ENCODE measurements at places on chromosomes 1 and 21.

DNA sequence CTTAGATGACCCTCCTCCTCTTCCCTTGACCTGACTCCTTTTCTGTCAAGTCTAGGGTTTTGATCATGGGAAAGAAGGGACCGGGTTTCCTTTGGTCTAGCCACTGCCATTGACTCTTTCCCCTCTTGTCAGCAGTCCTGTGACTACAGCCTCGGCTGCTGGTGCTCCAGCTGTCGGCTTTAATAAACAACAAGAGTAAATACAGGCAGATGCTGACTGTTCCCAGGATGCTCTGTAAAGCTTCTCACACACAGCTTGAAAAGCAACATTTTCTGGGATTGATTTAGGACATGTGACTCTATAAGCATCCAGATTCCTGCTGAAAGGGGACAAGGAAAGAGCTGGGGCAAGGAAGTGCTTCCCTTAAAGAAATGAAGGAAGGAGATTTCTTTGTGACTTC is 53.5 kb upstream of the CTTNBP2NL start:
- DNase-seq, result no peak

DNA sequence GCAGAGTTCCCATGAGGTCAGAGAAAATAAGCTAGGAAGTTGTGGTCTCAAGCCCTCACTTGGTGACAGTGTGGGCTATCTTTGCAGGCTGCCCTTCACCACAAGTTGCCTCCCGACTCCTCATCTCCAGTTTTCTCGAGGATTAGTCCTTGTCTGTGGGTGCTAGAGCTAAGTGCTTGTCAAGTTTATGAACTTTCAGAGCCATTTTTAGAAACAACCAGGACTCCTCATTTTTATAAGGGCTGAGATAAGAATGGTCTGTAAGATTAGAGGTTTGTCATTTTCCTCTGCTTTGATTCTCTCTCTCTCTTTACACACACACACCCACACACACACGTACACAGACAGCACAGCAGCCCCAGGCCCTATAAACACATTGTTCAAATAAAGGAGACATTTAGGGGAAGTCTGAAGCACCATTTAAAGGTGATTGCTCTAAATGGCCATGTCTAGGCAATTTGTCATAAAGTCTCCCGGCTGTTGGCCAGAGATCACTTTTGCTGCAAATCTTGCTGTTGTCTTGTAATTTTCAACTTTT is 127.2 kb downstream of the LACTBL1 start:
- no peak for DNase-seq

GRCh38 chr21:45060675-45061311 is 13.6 kb upstream of the ADARB1 start:
- no peak for DNase-seq

GRCh38 chr21:46156678-46157077 is 1.3 kb upstream of the FTCD start:
- DNase-seq, result no peak

- DNase-seq, result no peak
These were observed 58.9 kb downstream of the WLS start for GRCh38 chr1:68173283-68173935.

DNA sequence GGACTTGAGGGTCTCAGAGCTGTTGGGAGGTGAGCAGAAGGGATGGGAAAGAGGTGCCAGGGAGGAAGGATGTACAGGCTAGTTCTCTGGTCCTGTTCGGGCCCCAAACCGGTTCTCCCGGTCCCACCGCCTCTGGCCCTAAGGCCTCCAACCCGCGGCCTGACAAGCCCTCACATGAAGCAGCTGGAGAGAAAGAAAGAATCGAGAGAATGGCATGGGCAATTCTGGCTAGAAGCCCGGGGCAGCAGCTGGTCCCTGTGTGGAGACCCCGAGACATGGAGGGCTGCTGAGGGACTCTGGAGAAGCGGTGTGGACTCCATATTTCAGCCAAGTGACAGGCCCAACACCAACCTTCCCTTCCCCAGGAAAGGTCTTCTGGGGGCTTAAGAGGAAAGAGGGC is 730 bp downstream of the CDC42SE1 start:
- DNase-seq, result no peak

DNA sequence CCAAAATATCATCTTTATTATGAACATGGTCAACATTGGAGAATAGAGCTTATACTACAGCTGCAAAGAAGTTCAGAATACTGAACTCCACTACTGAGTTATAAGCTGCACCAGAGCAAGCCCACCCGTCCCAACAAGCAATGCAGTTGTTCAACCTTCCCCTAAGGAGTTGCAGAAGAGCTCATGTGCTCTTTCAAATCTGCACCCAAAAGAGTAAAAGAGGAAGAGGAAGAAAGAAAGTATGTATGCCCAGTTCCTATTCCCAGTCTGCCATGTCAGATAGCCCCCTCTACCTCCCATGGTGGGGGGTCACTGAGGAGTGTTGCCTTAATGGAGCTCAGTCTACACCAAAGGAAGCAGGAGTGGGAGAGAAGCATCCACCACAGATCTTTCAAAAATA is 6.9 kb downstream of the C1orf162 start:
- DNase-seq, result no peak

- DNase-seq, result no peak
These were observed 12.0 kb downstream of the RAB7B start for GRCh38 chr1:205991237-205991636.

GRCh38 chr21:45573452-45574035 is 31.3 kb upstream of the SLC19A1 start:
- no peak for DNase-seq

- DNase-seq, result no peak
These were observed 8.7 kb downstream of the RGS18 start for GRCh38 chr1:192167011-192167410.

GRCh38 chr1:246836209-246836966 is 95.4 kb downstream of the AHCTF1 start:
- DNase-seq, result no peak

- DNase-seq, result no peak
These were observed 426.5 kb upstream of the BRINP3 start for GRCh38 chr1:190904091-190904695.

GRCh38 chr1:1058921-1059493 is 15.1 kb downstream of the RNF223 start:
- peak; percentile 90 for DNase-seq

DNA sequence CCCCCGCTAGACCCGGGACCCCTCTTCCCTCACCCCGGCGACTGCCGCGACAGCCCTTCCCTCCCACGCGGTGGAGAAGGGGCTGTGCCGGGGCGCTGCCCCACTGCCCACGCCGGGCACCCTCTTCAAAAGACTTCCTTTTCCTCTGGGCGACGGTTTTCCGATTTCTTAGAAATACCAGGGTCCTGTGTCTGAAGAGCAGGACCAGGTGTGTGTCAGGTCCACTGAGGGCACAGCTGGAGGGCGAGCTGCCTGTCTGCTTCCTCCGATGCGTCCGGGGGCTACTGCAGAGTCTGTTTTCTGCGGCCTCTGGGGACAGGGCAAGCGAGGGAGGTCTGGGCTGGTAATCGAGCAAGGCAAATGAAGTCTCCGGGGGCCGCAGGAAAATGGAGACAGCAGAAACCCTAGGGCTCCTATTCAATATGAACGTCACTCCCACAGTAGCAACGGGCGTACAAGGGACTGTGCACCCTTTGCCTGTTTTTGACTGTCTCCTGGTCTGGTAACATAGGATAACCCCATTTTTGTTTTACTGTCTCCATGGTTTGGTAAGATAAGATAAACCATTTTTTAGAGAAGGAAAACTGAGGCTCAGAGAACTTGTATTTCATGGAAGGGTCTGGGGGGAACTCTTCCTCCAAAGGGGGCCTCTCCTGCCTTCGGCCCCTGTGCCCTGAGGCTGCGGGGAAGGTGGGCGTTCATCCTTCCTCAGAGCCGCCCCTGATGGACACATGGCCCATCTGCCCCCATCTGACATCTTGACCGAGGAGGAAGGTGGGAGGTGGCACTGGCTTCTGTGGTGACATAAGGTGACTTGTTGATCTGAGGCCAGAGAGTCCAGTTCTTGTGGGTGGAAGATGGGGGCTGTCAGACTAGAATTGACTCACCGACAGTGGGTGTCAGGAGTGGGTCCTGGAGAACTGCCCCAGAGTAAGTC is 970 bp downstream of the TNFRSF1B start:
- DNase-seq, result no peak

GRCh38 chr1:157098519-157098918 is 1.1 kb downstream of the ETV3L start:
- DNase-seq, result no peak

DNA sequence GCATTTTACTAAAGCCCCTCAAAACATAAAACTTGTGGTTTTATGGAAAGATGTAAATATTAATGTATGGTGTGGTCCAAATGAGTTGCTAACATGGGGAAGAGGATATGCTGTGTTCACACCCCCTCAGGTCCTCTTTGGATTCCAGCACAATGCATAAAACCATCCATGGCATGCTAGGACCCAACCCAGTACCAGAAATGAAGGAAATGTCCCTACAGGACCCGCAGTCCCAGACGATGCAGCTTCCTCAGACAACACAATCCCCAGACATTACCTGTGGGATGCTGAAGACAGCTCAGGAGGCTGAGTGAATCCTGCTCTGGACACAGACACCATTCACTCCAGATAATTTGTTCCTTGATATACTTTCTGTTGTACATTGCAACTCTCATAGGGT is 202.2 kb downstream of the LBR start:
- no peak for DNase-seq

GRCh38 chr1:206979379-206980043 is 9.3 kb upstream of the FCAMR start:
- no peak for DNase-seq

GRCh38 chr1:3482378-3482849 is 27.9 kb downstream of the ARHGEF16 start:
- DNase-seq, result no peak

DNA sequence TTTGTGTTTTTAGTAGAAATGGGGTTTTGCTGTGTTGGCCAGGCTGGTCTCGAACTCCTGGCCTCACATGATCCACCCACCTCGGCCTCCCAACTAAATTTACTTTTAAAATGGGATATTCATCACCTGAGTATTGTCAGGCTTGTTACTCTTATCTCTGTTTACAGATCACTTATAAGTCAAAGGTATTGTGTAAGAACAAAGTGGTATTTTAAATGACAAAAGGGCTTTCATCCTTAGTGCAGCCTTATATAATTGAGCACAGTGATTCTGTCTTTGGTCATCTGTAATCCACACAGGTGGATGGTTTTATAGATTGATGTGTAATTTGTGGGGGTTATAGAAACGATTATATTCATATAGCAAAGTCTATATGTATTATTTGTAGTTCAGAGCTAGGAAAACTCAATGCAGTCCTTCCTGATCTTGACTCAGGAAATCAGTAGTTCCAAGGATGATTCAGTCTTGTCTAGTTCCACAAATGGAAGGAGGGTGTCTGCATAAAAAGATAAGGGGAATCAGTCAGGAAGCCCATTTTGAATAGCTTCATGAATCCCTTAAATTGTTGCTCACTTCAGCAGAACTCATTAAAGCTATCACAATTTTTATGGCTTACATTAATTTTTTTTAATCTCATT is 34.6 kb downstream of the STXBP3 start:
- DNase-seq, result no peak

GRCh38 chr1:229596925-229597699 is 28.8 kb downstream of the TAF5L start:
- no peak for DNase-seq

DNA sequence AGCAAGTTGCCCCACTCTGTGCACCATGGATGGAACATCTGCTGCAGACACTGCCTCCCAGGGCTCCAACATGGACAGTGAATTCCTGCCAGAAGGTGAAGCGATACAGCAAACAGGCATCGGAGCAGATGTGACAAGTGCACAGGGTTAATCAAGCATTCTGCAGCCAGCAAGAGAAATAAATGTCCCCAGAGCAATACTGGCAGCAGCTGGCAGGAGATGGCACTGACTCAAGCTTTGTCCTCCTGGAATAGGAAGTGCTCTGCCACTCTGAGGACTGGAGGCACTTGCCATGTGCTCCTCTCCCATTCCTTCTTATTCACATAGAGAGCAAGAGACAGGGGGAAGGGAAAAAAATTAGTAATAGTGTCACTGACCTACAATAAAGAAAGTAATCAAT is 402.7 kb upstream of the DAB1 start:
- no peak for DNase-seq

DNA sequence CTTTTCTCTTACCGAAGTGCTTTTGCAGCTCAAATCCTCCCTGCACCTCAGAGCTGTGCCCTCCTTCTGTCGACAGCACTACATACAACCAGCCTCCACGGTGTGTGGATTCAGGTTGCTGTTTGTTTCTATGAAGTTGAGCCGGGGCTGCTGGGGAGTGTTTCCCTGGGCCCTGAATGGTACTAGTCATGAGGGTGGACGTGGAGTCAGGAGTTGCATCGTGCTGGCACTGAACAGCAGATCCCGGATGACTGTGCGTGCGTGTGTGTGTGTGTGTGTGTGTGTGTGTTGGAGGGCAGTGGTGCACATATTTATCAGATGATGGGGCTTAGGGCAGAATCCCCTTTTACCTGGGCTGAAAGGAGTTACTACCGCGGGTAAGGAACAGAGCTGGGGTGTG is 47.0 kb downstream of the ACTL8 start:
- DNase-seq, result no peak

- DNase-seq, result no peak
These were observed 157.2 kb upstream of the UBE2U start for GRCh38 chr1:64046243-64046642.

GRCh38 chr1:205508227-205508714 is 3.8 kb downstream of the CDK18 start:
- no peak for DNase-seq

DNA sequence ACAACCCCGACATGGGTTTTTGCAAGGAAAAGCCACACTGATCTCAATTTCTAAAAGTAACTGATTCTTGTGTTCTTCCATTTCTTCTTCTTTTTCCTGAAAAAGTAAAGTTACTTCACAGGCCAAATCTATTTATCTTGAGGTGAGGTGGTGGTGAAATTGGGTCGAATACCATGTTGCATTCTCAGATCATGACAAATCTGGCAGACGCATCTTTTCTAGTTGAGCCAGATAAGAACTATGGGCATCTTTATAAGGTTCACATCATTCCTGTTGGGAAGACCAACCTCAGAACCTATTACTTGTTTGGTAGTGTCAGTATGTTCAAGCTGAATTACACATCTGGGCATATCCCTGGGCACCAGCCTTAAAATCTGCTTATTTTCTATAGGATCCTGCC is 78.6 kb upstream of the USP25 start:
- DNase-seq, result no peak

DNA sequence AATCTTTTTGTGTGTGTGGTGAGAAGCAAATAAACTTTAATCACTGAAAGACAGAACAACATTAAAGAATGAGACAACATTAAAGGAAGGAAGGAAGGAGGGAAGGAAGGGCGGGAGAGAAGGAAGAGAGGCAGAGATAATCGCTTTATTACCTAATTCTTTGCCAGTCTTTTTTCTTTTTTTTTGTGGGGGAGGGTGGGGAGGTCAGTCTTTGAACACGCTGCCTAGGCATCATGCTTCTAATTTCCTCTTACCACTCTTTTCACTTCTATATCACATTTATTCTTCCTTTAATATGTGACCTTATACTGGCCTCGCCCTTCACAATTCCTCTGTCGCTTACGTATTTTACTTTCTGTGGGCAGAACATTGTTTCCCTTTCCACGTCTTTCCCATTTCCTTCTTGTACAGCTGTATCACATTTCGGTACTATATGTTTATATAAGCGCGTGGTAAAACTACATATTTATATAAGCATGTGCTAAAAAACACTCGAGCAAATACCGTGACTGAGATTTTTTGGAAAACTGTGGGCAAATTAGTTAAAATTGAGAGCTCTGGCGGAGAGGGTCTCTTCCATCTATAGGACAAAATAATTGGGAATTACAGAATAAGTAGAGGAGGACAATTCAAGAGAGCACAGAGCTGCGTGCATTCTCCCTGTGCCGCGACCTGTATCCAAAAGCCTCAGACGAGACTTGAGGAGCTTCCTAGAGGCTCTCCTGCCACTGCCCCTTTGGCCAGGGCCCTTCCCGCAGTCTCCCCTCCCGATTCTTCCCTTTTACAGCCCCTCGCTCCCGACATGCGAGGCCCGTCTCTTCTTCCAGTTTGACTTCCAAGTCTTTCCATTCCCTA is 823 bp upstream of the PRKAA2 start:
- DNase-seq, result no peak
